ENCODE measurements at places on chromosomes 16 and 17.
A peak's percentile ranks its signal among the peaks of the same experiment; 100 is the strongest.

DNA sequence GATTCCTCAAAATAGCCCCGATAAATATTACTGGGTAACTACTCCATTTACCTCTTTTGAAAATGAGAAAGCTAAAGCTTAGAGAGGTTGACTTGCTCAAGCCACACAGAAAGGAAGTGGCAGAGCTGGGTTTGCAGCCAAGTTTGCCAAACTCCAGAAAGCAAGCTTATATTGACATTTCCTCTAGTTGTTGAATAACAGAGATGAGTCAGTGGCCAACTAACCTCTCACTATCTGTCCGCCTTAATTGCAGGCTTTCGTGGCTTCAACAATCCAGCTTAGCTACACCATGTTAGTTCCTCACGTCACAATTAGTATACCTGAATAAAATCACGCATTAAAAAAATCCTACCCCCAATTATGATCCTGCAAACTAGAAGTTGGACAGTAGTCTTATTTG is 151.7 kb downstream of the CNTNAP4 start:
- no peak for DNase-seq

DNA sequence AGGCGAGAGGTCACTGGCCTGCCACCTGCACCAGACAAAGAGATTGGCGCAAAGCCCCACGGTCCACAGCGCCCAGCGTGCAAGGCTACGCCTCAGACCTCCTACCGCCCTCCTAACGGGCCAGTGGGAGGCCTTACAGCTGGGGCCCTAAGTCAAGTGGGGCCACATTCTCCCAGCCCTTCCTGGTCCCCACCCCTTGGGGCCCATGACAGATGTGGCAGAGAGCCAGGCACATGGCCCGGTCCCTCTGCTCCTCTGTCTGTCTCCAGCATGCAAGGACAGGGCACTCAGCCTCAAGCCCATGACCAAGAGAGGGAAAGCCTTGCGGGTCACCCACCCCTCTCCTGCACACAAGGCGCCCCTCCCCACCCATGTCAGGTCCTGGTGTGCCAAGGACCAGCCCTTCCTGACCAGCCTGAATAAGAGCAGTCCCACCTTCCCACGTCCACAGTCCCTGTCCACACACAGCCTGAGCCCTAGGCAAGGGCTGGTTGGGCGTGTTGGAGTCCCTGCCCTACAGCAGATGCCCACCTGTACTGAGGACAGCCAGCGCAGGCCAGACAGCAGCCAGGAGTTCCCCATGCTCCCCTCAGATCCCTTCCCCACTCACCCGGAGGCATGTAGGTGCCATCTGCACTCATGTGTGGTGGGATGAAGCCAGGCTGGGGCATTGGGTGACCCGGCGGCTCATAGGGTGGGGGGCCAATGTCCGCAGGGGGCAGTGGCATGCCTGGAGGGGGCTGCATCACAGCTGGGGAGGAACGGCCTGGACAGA is 25.3 kb downstream of the CDIP1 start:
- no peak for DNase-seq

- no peak for DNase-seq
These were observed 7.1 kb upstream of the GHDC start for GRCh38 chr17:42201458-42201772.

- no peak for DNase-seq
These were observed 94.8 kb upstream of the DNAH17 start for GRCh38 chr17:78672005-78672404.

DNA sequence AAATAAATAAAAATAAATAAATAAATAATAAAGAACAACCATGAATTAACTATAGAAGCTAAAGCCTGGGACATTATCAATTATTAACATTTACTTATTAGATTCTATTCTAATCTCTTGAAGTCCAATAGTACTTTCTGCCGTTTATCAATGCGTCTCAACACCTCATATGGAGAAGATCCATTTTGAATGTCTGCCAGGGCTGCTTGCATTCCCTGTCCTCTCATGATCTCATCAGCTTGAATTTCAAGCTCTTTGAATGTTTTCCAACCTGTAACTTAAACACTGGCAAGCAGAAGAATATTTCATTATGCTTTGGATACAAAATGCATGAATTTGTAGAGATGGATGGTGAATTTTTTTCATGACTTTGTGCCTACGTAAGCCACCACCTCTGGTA is 191.9 kb upstream of the ANKFN1 start:
- DNase-seq = no peak

GRCh38 chr17:10797476-10798328 is 6.2 kb downstream of the TMEM238L start:
- DNase-seq = no peak

GRCh38 chr17:66443166-66443565 is 140.8 kb downstream of the PRKCA start:
- no peak for DNase-seq

- DNase-seq = no peak
These were observed 12.4 kb downstream of the CDYL2 start for GRCh38 chr16:80792031-80792430.

GRCh38 chr16:86580063-86580790 is 1.9 kb downstream of the FOXL1 start:
- no peak for DNase-seq

DNA sequence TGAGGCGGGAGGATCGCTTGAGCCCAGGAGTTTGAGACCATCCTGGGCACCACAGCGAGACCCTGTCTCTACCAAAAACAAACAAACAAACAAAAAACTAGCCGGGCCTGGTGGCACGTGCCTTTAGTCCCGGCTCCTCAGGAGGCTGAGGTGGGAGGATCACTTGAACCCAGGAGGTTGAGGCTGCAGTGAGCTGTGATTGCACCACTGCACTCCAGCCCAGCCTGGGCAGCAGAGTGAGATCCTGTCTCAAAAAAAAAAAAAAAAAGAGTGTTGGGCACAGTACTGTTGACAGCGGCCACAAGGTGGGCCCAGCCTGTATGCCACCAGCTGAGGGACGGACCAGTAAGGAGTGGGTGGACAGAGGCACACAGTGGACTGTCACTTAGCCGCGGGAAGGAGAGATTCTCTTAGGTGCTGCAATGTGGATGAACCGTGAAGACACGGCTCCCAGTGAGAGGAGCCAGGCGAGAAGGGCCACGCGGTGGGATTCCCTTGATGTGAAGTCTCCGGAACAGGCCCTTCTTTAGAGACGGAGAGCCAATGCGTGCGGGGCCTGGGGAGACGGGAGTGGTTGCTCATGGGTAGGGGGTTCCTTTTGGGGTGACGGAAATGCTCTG is 31.1 kb downstream of the GSE1 start:
- DNase-seq = no peak

GRCh38 chr16:82748026-82748425 is 121.3 kb downstream of the CDH13 start:
- no peak for DNase-seq

DNA sequence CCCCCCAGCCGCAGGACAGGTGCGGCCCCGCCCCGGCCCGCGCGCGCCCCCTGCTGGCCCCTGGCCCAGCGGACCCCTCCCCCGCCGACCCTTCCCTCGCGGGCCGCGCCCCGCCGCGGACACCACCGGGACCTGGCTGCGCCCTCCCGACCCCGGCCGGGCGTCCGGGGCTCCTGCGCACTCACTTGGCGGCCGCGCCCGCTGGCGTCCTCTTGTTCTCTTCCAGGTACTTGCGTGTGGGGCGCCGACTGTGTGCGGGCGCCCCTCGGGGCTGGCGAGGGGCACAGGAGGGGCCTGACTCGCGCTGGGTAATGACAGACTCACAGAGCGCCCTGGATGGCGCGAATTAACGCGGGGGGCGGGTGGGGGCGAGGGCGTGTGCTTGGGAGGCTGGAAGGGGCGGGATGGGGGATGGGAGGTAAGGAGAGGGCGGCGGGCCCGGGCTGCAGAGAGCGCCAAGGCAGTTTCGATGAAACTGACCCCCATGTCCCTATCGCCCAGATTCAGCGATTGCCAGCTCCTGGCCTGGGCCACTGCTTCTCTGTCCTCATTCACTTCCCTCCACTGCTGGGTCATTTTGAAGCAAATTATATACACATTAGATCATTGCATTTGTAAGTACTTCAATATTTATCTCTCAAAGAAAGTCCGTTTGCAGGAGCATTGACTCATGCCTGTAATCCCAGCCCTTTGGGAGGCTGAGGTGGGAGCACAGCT is 445 bp upstream of the DBNDD1 start:
- no peak for DNase-seq

DNA sequence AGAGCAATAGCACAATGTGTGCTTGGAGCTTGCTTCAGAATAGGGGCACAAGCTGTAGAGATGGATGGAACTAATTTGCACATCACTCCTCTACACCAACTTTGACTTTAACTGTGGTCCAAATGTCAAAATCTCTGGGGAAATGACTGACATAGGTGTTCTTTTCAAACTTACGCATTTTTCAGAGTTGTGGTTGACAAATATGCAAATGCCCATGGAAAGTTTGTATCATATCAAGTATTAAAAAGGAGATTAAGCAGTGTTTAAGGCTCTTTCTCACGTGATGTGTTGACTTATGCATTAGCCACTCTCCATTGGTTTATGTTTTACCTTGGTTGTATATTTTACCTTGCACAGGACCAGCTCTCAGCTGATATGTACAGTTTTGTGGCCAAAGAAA is 77.1 kb downstream of the ELAC2 start:
- DNase-seq = no peak

- DNase-seq = no peak
These were observed 65.7 kb downstream of the HLF start for GRCh38 chr17:55330344-55330933.

DNA sequence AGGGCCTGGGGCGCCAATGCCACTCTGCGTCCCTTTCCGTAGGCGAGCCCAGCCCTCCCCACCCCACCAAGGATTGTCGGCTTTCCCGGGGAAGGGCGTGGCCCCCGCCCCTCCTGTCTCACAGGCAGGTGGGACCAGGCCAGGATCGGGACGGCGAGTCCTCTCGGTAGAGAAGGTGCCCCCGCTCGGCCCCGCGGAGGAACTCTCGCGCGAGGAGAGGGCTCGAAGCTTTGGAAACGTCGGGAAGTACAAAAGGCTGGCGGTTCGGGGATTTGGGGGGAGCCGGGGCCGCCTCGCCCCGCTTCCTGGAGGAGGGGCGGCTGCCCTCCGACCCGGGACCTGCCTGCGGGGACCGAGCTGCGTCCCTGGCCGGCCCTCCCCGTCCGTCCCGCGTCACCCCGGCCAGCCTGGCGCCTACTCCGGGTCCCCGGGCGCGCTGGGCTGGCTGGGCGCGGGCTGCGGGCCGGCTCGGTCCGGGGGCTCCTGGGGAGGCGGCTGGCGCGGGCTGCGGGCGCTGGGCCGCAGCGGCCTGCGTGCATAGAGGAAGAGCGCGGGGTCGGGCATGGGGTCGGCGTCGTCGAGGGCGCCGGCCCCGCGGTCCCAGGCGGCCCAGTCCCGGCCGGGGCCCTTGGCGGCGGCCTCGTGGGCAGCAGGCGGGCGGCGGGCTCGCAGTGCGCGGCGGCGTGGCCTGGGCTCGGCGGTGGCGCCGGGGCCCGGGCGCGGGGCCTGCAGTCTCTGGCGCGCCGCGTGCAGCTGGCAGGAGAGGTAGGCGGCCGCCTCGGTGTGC is 12.6 kb upstream of the CLUH start:
- no peak for DNase-seq

GRCh38 chr16:75617121-75617520 is 6.0 kb downstream of the ADAT1 start:
- DNase-seq = no peak

GRCh38 chr17:12734926-12735325 is 54.4 kb upstream of the ARHGAP44 start:
- no peak for DNase-seq

DNA sequence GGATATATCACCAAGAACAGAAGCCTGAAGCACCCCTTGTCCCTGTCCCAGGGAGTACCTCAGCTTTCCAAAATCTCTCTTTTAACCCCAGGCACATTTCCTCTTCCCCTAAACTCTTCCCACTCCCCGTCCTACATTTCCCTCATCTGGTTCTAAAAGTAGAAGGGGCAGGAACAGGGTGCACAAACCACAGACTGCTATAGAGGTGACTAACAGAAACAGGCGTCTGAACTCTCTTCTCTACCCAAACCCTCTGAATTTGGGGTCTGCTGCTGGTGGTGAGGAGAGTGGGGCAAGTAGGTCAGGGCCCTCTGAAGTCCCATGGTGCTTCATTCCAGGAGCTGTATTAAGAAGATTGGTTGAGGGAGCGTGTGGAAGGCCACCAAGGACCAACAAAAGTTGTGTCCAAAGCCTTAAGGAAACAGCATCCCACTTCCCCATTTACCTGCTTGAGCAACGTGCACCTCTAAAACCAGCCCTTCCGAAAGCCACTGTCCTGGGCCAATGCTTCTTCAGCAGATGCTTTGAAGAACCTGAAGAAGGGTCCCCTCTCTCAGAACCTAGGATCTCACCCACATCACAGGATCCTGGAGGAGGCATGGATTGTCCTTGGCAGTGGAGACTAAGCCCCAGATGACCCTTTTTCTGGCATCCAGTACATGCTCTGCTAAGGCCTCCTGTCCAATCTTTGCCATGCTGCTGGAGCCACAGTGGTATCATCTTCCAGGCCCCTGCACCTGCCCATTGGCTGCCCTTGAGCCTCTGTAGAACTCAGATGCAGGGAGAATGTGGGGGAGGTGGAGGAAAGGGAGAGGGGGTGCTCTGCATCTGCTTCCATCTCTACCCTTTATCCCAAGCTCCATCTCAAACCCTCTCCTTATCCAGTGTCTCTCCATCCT is 5.7 kb upstream of the NR1D1 start:
- DNase-seq = no peak

DNA sequence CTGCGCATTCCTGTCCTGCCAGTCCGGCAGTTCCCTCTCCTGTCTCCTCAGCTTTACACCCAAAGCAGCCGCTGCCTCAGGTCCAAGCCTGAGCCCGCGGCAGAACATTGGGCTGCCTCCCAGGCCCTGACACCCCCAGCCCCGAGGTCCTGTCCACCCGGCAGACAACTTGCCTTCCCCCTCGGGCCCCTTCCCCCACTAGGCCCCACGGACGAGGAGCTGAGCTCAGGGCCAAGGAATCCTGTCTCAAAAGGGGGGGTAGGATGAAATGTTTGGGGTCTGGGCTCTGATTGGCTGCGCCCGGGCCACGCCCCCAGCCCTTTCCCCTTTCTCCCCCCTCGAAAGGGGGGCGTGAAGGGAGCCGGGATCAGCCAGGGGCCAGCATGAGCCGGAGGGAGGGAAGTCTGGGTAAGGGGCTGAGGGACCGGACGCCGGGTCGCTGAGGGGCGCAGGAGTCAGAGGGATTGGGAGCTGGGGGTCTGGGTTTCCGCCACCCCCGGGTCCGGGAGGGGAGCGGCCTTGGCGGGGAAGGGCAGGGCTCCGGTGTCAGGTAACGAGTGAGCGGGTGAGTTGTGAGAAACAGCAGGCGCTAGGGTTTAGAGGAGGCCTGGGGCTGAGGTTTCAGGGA is at the start of gene CTF1:
Gene CTF1, plus strand, starts transcription at position 354 of the 628 bp plus-strand sequence. Its CDS starts 30 bp downstream, at position 384.
- peak; percentile 34 for DNase-seq

DNA sequence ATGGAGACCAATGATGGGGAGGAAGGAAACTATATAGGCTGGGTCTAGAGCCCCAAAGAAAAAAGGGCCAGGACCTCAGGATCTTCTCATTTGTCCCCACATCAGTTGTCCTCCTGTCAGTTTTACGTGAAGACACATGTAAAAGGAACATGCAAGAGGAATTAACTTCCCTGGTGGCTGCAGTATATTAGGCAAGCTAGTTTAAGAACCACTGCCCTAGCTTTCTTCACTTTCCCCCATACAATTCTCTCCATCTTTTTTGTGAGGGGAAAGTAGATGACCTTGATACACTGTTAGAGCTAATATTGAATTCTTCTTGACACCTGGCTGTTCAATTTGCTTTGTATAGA is 2.3 kb downstream of the MAP3K3 start:
- DNase-seq = no peak

GRCh38 chr17:77501101-77501566 is 360.4 kb downstream of the SEC14L1 start:
- DNase-seq = no peak
